Stimulated activated CD4-positive, alpha-beta T cell treated with anti-CD3 and anti-CD28 coated beads, Interleukin-4, amount 100 ng/mL, for 4 hours (primary cell): ENCODE measurements at places on chromosomes 5 and 9.

DNA sequence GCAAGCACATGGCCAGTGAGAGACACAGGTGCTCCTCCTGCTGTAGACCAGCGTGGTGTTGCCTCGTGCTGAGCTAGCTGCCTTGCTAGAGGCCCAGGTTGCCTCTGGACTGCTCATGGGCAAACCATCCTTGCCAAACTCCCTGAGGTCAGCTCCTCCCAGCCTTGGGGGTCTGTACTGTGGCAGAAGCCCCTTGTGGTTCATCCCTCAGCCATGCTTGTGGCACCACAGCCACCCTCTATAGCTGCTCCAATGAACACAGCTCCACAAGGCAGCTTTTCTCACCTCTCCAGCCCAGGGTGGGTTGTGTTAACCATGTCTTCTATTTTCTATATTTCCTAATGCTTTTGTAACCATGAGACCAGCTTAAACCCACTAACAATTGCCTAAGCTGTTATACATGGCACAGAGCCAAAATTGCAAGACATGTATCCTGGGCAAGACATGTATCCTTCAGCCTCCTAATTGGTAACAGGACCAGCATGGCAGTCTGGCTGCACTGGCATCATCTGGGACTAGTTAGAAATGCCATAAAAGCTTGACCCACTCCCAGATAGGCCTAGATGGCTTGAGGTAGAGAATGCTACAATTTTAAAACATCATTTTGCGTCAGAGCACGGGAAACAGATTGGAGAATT is 183.1 kb upstream of the S1PR3 start:
- DNase-seq: no peak

GRCh38 chr5:142110046-142110531 is 1.5 kb downstream of the NDFIP1 start:
- no peak for DNase-seq

- DNase-seq: no peak
Measured at GRCh38 chr9:95132366-95133324, 184.9 kb downstream of the FANCC start.

DNA sequence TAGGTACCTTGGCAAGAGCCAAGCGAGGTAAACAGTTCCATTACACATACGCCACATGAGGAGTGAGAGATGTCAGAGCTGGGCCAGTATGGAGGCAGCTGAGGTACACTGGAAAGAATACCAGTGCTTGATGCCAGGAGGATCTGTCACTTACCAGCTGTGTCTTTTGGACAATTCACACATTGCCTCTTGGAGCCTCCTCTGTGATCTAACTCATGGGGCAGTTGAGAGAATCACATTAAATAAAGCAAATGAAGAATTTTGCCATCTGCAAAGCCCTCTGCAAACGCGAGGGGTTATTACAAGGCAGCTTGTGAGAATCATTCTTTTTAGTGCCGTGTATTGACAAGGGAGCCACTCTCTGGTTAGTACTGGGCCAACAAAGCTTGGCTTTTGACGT is 429.7 kb upstream of the KLF4 start:
- DNase-seq: no peak

DNA sequence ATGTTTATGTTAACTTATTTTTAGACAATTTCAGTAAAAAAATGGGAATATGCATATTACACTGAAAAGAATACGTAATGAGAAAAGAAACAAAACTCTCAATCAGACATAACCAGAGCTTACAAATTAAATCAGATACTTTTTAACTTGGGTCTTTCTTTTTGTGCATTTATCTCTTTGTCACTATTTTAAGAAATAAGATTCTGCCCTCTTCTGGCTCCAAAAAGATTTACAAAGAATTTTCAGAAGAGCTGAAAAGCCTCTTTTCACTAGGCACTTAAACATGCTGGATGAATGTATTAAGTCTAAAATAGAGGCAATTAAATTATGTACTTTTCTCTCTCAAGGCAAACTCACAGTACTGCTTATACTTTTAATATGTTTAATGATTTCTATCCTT is 55.5 kb downstream of the CEP120 start:
- no peak for DNase-seq

- DNase-seq: no peak
Measured at GRCh38 chr5:71471193-71471592, 15.7 kb downstream of the BDP1 start.

GRCh38 chr9:38761999-38762398 is 42.1 kb upstream of the FAM240B start:
- DNase-seq: no peak

DNA sequence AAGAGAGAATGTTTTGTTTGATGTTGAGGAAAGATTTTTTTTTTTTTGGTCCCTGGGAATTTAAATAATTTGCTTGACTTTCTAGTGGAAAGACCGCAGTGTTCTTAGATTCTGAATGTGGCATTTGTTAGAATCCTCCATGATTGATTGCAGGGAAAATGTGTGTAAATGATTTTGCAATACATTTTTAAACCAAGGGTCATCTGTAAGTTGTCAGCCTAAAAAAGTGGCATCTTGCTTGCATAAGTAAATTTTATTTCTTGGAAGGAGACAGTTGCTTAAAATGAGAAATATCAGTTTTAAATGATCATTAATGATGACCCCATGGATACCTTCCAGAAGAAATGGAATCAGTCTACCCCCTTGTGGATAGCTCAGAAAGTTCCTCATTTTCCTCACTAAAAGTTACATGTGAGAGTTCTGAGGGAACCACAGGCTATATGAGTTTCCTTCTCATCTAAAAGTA is 105.1 kb upstream of the SLC25A48 start:
- no peak for DNase-seq

GRCh38 chr5:181224390-181225229 is 1.5 kb downstream of the TRIM41 start:
- DNase-seq: no peak

GRCh38 chr9:119781886-119782285 is 412.7 kb upstream of the BRINP1 start:
- no peak for DNase-seq

DNA sequence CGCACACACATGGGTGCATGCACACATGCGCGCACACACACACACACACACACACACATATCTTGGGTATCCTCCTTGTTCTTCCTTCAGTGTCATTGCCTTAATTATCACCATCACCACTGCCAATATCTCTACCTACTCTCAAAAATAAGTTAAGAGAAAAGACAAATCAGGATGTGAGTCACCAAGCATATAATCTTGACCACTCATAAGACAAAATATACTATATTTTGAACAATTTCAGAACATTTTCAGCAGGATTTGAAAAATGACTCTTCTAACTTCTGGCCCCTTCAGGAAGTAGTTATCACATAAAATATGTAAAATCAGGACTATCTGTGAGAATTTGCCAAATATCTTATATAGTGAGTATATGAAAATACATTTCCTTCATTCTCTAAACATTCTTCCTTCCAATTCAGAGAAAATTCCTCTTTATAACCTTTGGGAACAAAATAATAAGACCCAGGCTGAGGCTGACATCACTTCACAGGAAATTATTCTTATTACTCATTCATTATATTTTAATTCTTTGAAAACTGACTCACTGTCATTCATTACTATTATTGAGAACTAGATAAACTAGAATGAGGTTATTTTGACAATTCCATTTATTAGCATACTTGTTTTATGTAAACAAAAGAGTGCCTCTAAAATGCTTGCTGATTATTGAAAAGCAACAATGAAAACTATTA is 772.0 kb upstream of the ACO1 start:
- DNase-seq: no peak

- no peak for DNase-seq
Measured at GRCh38 chr5:93330506-93330905, 250.5 kb downstream of the NR2F1-AS1 start.

DNA sequence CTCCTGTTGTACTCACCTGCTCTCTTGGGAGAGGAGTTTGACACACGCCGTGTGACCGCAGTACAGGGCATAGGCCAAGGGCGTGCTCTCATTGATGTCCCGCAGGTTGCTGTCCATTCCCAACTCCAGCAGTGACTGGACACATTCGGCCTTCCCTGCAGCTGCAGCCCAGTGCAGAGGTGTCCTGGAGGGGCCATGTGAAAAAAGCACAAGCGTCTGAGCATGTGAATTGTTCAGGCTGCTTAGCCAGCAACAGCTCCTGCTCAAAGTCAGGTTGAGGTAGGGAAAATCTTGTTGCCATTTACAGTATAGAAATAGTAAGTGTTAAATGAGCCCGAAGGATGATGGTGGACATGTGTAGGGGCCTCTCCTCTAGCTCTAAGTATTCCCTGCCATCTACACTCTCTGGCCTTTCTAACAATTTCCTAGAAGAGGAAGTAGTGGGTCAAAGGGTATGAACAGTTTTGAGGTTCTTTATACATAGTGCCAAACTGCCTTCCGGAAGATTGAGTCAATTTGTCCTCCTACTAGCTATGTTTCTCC is 116.5 kb downstream of the ANKRD55 start:
- DNase-seq: no peak

DNA sequence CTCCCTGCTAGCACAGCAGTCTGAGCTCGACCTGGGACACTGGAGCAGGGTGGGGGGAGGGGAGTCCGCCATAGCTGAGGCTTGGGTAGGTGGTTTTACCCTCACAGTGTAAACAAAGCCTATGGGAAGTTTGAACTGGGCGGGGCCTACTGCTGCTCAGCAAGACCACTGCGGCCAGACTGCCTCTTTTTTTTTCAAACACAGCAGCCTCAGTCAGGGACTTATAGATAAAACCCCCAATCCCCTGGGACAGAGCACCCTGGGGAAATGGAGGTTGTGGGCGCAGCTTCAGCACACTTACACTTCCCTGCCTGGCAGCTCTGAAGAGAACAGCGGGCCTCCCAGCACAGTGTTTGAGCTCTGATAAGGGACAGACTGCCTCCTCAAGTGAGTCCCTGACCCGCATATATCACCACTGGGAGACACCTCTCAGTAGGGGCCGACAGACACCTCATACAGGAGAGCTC is 151.1 kb upstream of the APC start:
- no peak for DNase-seq

DNA sequence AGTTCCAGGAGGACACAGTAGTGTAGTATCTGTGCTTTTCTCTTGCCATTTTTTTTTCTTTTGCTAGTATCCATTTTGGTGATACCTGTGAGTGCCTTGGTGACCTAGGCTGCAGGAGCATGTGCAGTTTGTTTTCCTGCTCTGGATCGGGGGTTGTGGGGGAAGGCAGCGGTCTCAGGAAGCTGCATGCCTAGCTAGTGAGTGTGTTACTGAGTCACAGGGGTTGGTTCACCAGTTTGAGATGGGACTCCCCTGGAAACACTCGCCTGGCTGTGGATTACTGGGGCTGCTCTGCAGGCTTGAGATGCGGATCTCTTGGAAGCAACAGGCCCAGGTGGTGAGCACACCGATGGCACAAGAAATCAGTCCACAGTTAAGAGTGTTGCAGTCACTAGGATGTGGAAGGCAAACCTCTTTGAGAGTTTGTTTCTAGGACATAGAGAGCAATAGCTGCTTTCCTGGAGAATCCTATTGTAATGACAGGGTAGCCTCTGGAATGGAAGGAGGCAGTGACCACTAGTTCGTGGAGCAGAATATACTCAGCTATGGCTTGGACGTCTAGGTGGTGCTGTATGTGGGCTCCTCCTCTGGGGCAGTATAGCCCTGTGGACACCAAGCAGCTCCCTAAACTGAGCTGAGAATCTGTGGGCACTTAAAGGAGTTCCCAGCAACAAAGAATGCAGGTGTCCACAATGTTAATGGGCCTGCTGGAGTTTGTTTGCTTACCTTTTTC is 20.0 kb upstream of the SPATA31E1 start:
- no peak for DNase-seq

- no peak for DNase-seq
Measured at GRCh38 chr9:26722755-26723154, 169.8 kb downstream of the CAAP1 start.

DNA sequence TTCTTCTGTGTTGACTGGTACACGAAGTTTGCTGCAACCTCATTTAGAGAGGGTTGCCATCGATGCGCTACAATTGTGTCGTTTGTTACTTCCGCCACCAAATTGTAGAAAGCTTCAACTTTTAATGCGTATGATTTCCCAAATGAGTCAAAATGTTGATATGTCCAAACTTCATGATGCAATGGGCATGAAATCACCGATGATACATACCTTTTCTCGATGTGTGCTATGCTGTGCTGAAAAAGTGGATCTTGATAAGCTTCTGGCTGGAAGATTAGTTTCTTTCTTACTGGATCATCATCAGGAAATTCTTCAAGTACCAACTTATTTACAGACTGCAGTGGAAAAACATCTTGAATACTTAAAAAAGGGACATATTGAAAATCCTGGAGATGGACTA is 65.7 kb downstream of the TMEM38B start:
- DNase-seq: no peak

GRCh38 chr9:133453651-133454050 is 6.1 kb upstream of the CACFD1 start:
- DNase-seq: no peak

DNA sequence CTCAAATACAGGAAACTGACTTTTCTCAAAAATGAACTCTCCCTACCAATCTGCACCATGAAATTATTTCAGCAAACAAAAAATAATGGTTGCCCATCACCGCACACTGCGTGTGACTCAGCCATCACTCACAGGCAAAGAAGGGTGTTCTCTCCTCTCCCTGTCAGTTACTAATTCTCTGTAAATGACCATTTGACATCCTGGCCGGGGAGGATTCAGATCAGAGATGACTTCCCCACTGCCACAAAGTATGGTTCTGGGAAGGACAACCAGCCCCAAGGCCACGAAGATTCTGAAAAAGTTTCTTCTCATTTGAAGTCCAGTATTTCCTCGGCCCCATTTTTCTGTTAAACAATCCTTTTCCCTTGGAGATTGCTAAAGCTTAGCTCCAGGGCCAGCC is 199.4 kb downstream of the AUH start:
- DNase-seq: no peak

- no peak for DNase-seq
Measured at GRCh38 chr5:145898171-145898570, 25.4 kb upstream of the GRXCR2 start.

GRCh38 chr5:78813286-78813685 is 164.7 kb upstream of the LHFPL2 start:
- DNase-seq: no peak

DNA sequence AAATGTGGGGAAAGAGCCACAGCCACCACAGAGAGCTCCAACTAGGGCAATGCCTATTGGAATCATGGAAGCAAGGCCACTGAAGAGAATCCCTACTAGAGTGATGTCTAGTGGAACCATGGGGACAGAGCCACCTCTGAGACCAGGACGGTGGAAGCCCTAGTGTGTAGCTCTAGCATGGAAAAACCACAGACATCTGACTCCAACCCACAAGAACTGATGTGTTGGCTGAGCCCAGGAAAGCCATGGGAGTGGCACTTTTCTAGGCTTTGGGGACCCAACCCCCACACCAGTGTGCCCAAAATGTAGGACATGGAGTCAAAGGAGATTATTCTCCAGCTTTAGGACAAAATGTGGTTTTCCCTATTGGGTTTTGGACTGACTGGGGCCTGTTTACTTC is 721.9 kb downstream of the BRINP1 start:
- no peak for DNase-seq

DNA sequence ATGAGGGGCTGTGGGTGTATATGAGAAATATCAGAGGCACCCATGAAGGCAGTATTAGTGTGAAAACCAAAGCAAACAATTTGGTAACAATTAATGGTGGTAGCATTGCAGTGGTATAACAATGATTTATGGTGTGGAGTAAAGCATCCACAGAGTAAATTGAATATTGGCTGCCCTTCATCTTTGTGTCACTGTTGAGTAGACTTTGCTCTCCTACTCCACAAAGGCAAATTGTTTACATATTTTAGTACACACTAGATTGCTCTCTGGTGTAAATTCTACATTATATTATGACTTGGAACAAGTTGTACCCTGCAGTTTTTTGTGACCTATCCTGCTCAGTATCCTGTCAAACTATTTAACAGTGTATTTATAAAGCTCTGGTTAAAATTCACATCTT is 455.5 kb upstream of the RORB start:
- DNase-seq: no peak
